Lung (tissue), 17 donors: ENCODE measurements at places on chromosomes 4 and X. TPM values are rescaled to one million over a fixed set of nuclear protein-coding genes. Genes with fewer than 3 reads are reported as not detected.

GRCh38 chr4:42953321-42953720 lies 60.8 kb downstream of the GRXCR1 start:
- no peak for DNase-seq

- no peak for DNase-seq
Observed at GRCh38 chr4:6716958-6717655, 1.1 kb downstream of the BLOC1S4 start.

- no peak for DNase-seq
Observed at GRCh38 chr4:39682138-39682537, 15.8 kb upstream of the UBE2K start.

DNA sequence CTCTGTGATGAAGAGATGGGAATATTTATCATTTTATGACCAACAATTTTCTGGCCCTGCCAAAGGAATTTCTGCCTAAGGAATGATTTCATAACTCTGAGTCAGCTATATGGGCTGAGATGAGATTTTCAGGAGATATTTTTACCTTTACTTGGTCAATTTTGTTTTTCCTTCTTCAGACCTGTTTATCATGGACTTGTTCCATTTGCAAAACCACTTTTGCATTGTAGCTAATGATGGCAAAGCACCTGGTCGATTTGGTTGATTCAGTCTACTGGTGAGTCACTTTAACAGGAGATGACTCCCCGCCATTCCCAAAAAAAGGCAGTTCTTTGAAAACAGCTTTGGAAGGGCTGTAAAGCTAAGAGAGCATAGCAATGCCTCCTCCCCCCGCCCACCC lies 53.3 kb downstream of the TEX13A start:
- no peak for DNase-seq

DNA sequence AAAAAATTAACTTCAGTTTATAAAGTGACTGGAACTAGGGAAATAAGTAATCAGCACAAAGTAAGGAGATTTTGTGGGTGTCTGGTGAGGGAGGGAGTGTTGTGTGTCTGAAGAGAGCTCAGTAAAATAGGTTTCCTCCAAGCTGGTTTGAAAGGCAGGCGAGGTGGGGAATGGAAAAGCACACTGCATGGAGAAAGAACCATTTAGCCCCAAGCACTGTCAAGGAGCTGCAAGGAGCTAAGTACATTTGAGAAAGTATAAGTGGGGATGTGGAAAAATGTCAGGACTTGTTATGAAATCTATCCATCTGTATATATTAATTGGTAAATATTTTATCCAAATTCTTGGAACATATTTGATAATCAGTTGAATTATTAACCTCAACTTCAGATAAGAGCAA lies 956 bp downstream of the C4orf51 start:
- peak; percentile 41 for DNase-seq

DNA sequence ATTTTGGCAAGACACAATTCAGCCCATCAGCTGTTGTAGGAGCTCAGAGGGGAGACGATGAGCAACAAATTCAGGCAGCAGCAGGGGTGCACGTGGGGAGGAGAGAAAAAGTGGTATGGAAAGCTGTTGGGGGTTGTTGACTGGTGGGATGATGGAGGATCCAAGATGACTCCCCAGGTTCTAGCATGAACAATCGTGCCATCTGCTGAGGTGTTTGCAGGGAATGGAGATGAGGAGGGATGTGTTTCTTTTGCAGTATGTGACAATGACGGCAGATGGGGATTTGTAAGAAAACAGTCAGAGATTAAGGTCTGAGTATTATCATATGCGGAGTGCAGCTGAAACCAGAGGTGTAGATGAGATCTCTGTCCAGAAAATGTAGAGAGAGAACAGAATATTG lies 63.3 kb downstream of the SEL1L3 start:
- no peak for DNase-seq

DNA sequence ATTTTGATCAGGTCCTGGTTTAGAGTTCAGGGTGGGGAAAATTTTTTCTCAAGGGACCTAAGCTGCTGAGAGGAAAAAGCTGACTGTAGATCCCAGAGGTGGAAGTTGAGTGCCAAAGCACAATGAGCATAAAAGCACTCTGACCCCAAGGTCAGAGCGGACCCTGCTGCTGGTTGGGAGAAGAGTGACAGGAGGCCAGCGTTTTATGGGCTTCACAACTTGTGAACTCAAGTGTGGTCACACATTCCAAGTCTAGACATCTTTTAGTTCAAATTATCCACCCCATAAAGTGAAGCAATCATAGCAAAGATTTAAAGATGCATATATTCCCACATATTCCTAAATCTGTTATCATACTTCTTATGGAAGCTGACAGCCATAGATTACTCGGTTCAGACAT lies 220.3 kb downstream of the CHIC2 start:
- DNase-seq: no peak

DNA sequence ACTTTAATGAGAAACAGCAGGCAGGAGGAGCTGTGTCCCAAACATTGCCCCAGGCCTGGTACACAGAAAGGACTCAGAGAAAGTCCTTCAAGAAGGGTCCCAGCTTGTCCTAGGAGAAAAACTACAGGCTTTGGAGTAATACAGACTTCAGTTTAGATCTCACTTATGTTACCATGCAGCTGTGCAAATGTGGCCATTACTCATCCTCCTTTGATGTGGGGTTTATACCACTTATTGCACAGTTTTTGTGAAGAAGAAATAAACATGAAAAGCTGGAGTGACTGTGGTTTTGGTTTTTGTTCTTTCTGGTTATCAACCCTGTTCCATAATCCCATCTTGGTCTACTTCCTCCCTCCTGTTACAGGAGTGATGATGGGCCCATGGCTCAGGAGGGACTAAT lies 8.1 kb upstream of the CYTL1 start:
- DNase-seq: no peak

Gene CENPC
- 4.5 TPM for polyA plus RNA-seq

Gene DCAF8L2
- polyA plus RNA-seq: not detected

GRCh38 chr4:80475798-80476197 lies 140.3 kb downstream of the CFAP299 start:
- DNase-seq: no peak

DNA sequence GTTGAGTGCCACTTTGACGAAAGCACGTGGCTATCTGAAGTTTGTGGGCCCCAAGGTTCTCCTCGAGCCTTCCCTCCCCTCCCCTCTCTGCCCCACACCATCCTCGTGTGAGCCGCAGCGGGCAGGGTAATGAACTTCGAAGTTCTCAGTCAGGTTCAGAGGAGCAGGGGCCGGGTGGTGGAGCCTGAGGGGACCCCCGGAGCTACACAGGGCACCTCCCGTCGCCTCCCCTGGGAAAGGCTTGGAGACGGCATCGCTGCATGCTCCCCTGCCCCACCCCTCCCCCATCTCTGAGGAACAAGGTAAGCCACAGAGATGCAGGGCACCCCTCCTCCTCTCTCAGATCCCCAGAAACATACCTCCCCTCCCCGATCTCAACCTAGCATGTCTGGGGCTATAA lies 2.8 kb upstream of the NKX1-1 start:
- no peak for DNase-seq

Gene MAGEB3
- polyA plus RNA-seq: not detected

DNA sequence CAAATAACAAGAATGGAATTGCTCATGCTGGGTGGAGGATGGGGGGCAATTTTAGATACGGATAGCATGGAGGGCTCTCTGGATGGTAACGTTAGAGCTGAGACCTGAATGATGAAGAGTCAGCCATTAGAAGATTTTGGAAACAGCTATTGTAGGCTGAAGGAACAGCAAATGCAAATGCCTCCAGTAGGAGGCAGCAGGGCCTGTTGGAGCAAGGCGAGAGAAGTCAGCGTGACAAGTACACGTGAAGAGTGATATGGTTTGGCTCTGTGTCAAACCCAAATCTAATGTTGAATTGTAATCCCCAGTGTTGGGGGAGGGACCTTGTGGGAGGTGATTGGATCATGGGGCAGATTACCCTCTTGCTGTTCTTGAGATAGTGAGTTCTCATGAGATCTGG lies 59.3 kb upstream of the SOD3 start:
- no peak for DNase-seq

Gene LDB2
- polyA plus RNA-seq: 34.0 TPM

Gene RAB40A
- 0.12 TPM for polyA plus RNA-seq

DNA sequence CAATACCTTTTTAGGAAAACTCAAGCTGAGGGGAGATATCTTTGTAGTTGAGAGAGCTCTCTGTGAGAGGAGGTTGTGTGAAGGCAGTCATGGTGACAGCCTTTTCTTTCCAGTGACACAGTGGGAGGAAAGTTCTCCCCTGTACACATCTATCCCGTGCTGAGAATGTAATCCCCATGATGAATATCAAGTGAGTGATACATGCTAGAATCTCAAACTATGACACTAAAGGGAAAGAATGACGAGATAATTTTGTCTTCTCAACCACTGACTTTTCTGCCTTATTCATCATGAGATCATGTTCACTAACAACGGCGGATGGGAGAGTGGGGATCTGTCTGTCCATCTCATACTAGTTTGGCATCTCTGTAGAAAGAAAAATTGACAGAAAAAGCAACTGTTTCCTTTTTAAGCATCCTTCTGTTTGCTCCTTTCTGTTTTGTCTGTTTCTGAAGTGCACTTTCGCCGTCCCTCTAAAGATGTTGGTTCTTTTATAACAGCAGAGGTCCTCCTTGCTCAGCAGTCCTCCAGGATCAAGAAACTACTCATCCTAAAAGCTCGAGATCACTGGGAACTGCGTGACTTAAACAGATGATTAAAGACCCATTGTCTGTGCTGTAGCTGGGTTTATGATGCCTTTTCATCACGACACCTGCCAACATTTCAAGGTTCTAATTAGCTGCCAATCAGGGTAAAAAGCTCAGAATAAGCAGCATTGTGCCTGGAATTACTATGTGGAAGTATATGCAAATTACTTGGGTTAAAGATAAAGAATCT lies 137.6 kb downstream of the DCK start:
- DNase-seq: peak; percentile 19

DNA sequence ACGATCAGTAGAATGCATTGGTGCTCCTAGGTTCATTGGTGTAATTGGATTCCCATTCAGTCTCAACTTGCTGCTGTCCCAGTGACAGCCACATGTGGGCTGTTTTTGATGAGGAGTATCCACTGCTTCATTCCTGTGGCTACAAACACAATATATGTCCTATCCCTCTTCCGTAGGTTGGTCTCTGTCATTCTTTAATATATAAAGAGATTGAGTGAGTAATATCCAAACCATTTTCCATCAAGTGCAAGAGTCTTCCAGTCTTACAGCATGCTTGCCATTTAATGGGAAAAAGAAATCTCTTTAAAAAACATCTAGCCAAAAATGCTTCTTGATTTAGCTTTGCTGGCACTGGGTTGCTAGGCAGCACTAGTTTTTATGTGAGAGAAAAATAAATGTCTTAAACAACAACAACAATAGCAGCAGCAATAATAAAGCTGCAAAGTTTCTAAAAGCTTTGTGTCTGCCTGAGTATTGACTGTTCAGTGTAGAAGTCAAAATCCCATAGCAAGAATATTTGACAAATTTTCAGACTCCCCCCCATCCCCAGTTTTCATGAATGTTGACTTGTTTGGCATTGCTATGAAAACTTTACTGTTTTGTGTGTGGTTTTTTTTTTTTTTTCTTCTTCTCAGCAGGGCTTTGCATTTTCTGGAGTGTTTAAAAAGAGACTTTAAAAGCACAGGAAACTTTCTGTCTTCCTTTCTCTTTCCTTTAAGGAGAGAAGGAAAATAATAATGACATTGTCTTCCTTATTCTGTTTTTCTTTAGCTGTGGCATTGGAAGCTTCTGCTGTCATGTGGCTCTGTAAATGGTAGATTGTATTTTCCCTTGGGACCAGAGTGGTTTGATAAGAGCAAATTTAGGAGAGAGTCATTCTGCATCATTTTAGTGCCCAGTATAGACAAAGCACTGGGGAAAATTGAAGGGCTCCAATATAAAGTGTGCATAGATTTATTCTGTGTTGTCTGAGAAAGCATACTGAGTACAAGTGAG lies 244.3 kb downstream of the ARHGAP10 start:
- peak; percentile 17 for DNase-seq

Gene TECRL
- 0.02 TPM for polyA plus RNA-seq

Gene NUDT10
- 0.32 TPM for polyA plus RNA-seq

Gene ZCCHC12
- polyA plus RNA-seq: 0.10 TPM

- no peak for DNase-seq
Observed at GRCh38 chr4:15992167-15992485, 29.2 kb upstream of the FGFBP2 start.

GRCh38 chrX:154534526-154535322 lies 11.9 kb downstream of the G6PD start:
- DNase-seq: peak; percentile 89
